ENCODE measurements at places on chromosomes 6 and 20.

DNA sequence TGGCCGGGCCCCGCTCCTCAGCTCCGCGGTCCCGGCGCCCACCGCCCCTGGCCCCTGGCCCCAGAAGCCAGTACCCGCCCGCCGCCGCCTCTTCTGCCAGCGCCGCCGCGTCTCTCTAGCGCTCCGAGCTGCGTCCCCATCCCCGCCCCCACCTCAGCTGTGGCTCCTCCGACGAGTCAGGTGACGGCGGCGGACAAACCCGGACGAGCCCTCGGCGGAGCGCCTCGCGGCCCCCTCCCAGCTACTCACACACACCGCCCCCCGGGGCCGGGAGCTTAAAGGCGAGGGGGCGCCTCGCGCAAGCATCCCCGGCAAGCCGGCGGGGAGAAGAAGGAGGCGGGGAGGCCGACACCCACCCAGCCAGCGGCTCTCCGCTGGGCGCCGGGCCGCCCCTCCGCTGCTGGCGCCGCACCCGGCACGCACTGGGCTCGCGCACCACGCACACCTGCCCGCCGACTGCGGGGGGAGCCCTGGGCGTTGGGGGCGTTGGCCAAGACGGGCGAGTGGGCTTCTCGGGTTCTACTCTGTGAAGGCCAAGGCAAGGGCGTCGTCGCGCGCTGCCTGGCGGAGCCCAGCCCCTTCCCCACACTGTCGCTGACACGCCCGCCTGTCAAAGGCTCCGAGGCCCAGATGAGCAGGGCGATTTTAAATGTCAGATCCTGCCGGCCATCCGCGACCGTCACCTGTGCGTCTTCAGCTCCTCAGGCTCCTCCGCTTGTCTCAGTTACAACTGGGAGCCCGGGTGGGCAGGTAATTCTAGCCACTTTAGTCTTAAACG, at the start of gene SNAP91:
SNAP91 (minus strand) TSS at position 132 of the 778 bp plus-strand sequence. CDS start 1,174 bp downstream, outside the sequence.
- no peak for DNase-seq

GRCh38 chr6:103105686-103106085, 1712.2 kb downstream of the GRIK2 start:
- no peak for DNase-seq

DNA sequence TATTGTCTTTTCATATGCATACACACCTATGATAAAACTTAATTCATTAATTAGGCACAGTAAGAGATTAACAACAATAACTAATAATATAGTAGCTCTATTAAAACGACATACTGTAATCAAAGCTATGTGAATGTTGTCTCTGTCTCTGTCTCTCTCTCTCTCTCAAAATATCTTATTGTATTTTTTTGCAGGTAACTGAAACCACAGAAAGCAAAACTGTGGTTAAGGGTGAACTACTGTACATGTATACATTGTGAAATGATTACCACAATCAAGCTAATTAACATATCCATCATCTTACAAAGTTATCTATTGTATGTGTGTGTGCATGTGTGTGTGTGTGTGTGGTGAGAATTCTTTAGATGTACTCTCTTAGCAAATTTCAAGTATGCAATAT, 242.0 kb upstream of the RSPO3 start:
- DNase-seq = no peak

GRCh38 chr20:38791940-38792339, 13.6 kb upstream of the PPP1R16B start:
- no peak for DNase-seq

- no peak for DNase-seq
Measured at GRCh38 chr6:157368359-157369049, 12.5 kb upstream of the ZDHHC14 start.

DNA sequence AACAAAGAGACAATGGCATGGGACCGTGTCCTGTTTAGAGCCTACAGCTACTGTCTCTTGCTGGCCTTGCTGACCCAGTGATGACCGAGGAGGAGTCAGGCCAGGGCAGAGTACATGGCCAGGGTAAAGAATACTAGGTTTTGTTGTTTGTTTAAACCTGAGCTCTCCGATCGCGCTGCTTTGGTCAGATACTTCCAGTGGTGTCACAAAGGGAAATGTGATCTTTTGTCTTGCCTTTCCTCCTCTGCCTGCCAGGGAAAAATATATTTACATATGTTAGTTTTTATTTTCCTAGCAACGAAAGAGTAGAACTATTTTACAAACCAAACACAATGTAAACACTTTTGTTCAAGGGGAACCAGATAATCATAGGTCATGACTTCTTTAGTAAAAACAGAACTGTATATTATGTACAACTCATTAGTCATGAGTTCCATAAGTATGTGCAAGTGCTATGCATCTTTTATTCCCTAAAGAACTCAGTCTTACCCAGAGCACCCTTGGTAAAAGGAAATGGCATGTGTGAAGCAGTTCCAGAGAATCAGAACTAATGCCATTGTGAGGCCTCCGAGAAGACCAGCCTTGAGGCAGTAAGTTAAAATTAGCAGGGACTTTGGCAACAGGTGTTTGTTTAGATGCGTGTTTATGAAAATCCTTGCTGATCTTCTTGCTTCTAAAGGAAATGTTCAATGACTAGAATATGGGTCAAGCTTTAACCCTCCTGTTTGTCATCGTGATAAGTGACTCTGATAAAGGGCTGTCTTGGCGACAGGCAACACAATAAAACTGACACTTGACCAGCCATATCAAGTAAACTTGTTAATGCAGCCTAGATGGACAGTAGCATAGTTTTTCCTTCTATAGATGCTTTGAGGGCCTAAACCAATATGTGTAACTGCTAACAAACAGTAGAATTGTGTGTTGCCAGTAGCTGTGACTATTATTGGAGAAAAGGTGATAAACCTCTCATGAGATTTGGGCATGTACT, 204.6 kb downstream of the NKAIN2 start:
- DNase-seq = no peak

- DNase-seq = no peak
Measured at GRCh38 chr20:45822857-45823256, 4.3 kb downstream of the TNNC2 start.

DNA sequence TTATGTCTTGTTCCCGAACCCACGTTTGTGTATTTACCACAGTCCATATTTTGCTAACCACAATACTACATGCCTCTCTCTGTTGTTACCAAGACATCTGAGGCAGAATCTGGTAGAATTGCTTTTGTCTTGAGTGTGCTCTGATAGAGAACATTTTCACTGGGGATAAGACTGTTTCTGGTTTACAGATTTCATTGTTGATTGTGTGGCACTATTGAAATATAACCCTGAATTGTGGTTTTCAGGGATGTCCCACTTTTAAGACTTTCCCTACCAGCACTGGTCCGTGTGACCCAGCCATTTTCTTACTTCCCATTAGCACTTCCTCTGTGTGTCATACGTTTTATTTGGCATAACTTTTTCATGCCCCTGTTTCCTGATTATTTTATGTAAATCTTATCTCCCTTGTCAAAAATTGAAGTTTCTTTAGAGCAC, 12.2 kb downstream of the NCOA7 start:
- peak; percentile 37 for DNase-seq

DNA sequence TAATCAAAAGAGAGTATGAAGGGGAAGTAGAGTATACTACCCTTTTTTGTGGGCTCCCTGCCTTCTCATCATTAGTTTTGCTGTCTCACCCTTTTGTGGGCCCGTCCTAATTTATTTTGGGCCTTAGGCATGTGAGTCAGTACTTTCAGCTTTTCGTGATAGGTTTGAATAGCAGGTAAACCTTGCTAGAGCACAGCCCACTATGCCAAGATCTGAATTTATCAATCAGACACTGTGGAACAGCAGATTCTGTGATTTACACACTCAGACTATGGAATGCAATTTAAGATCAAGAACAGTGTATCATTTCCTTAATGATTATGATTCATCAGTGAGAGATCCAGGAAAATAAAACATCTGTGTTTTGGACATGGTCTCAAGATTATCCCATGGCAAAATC, 1117.1 kb downstream of the KHDRBS2 start:
- no peak for DNase-seq

- DNase-seq = peak; percentile 13
Measured at GRCh38 chr6:104527761-104528415, 331.8 kb downstream of the HACE1 start.

DNA sequence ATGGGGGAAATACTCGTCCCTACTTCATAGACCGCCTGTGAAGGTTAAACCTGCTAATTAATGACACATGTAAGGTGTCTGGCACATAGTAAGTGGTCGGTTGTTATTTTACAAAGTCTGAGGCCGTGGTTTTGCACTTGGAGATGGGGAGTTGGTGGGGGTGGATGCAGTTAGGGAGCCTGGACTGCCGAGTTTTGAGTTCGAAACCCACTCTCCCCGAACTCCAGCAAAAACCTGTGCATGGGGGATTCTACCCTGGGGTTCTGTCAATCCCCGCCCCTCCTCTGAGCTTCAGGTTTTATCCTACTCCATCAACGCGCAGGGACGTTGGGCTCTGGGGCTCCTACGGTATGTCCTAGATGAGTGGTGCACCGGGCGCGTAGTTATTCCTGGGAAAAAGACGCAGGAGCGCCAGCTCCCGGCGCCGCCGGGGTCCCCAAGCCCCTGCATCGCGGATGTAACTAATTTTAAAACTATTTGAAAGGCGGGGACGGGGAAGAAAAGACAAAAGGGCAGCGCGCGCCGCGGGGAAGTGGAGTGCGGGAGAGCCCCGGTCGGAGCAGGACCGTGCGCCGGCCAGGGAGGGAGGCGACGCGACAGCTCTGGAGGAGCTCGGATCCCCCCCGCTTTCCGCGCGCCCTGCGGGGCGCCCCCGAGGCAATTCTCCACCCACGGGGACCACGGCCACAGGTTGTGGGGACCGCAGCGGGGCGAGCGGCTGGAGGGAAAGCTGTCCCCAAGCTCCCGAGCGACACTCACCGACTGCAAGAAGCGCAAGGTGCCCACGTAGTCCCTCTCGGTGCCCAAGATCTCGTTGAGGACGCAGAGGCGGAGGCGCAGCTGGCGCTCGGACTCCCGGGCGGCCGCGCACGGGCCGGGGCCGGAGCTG, 672 bp downstream of the PREX1 start:
- DNase-seq = peak; percentile 15

DNA sequence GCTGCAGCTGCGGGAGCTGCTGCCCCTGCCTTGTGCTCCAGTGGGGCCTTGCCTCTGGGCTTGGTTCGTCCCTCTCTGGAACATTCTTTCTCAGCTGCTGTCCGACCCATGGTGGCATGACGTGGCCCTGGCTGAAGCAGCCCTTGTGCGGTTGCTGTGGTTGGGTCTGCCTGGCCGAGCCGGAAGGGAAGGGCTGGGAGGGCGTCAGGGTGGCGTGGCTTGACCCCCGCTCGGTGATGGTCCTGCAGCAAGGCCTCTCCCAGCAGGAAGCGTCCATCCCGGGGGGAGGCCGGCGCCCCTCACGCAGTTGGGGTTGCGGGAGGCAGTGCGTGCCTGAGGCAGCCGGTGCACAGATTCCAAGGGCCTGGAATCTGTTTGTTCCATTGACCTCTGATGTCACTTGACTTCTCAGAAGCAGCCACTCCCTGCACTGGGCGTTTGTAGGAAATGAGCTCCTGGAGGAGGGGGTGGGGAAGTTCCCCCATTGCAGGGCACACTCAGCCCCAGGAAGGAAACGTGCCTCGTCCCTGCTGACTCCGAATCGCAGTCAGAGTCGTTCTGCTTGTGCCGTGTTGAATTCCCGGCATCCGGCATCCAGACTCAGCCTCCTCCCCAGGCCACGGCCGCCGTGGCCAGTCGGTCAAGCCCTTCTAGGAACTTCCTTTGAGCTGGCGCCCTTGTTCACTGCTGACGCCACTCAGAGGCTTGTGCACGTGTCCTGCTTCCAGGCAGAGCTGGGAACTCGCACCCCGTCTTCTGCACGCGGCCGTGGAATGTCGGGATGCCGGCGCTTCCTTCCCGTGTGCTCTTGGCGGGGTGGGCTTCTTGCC, 9.7 kb upstream of the TNFRSF6B start:
- DNase-seq = peak; percentile 85

- no peak for DNase-seq
Measured at GRCh38 chr6:139020689-139021088, 7.9 kb upstream of the ABRACL start.

DNA sequence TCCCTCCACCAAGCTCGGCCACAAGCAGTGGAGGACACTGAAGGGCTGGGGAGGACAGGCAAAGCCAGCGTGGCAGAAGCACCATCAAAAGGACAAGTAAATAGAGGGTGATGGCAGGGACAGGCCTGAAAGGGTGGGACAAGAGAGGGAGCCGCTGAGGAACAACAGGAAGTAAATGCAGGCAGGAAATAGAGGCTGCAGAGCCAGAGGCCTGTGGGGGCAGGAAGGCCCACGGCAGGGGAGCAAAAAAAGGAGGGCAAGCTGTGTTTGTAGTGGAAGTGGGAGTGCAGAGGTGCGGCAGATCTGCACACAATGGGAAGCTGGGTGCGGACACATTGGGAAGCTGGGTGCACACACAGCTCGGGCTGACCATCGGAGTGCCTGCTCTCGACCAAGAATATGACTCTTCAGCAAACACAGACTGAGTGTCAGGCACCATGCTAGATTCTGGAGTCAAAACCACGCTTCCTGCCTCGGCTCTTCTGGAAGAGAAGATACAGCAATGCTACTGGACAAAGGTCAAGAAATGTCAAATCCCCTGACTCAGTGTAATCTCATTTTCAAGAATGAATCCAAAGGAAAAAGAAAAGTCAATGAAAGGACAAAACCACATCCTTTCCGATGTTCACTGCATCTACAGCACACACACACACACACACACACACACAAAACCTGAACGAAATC, 40.4 kb upstream of the RAB22A start:
- no peak for DNase-seq

GRCh38 chr20:23090147-23090546, 4.0 kb upstream of the CD93 start:
- no peak for DNase-seq

DNA sequence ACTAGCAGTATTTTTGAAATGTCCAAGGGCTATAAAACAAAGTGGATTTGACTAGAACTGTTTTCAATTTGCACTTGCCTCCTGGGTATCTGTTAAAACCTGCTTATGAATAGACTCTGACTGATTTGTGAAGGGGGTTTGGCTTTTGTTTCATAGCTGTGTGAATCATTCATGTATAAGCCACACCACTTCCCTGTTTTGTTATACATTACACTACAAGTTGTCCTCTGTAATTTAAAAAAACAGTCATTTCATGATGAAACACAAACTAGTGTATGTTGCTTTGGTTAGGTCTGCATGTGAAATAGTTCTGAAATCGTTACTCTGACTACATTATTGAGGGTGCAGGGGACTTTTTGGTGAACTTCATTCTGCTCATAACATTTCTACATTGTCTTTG, 121.7 kb downstream of the NKAIN2 start:
- DNase-seq = no peak

DNA sequence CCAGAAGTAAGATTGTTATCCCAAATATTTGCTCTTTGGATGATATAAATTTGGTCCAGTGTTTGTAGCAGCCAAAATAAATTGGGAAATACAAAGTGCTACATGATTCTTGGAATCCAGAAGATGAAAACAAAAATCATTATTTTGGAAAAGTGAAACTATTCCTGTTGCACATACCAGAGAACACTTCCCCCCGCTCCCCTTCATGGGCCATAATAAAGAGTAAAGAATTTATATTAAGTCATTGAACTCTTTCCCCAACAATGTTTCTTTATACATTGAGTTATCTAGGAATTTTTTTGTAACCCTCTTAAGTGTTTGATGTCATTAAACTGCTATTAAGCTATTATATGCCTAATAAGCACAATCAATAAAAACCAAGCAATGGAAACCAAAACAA, 490.4 kb upstream of the HS3ST5 start:
- DNase-seq = no peak

All from fibroblast of gingiva (primary cell).